Psoas muscle (tissue), 8 donors: ENCODE measurements at places on chromosomes 6 and 20. TPM values are rescaled to one million over a fixed set of nuclear protein-coding genes. Genes with fewer than 3 reads are reported as not detected.

GRCh38 chr20:5687884-5688283, 62.3 kb upstream of the SHLD1 start:
- no peak for DNase-seq

- peak; percentile 87 for DNase-seq
These were observed 63.6 kb downstream of the GTF2H5 start for GRCh38 chr6:158231551-158232315.

- no peak for DNase-seq
These were observed 19.6 kb upstream of the FNDC1 start for GRCh38 chr6:159149641-159150040.

DNA sequence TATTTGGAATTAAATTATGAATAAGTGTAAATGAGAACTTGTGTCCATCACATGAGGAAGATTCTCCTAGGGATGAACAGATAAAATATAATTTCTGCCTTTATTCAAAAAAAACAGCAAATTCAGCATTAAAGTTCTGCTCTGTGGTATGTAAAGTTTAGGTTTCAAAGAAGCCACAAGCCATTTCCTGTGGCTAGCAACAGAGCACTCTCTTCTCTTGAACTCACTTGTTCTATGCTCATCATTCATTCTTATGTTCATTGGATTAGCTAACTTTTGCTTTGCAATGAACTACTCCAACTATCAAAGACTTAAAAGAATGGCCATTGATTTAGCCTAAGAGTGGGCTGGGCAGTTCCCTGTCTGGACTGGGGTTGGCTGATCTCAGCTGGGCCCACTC, 20.8 kb upstream of the SNRPB2 start:
- no peak for DNase-seq

DNA sequence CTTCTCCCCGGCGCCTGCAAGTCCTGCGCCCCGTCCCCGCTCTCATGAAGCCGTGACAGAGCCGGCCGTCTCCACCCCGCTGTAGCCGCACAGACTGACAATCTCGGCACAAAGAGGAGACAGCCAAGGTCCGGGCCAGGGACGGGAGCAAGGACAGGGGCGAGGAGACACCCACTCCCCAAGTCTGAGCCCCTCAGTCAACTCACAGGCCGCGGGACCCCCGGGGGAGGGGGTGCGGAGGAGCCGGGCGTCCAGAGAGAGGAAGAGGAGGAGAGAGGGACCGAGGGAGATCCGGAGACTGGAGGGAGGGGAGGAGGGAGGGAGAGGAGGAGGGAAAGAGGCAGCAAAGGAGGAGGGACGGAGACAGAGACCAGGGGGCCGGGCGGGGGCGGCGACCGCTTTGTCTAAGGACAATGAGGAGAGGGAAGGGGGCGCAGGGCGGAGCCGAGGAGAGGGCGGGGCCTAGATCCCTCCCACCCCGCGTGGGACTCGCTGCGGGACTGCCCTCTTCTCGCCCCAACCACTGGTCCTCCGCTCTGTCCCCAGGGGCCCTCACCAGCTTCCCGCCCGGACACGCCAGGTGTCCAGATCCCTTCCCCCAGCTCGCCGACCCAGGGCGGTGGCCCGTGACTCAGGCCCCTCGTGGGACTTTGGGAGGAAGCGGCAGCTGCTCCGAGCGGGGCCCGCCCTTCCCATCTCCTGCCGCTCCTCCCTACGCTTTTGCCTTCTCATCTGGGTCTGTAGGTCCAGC, 638 bp upstream of the PPP1R18 start:
- peak; percentile 99 for DNase-seq

GRCh38 chr6:168603234-168603633, 162.2 kb downstream of the SMOC2 start:
- DNase-seq, result no peak

- no peak for DNase-seq
These were observed 45.4 kb upstream of the CDH22 start for GRCh38 chr20:46353500-46354206.

DNA sequence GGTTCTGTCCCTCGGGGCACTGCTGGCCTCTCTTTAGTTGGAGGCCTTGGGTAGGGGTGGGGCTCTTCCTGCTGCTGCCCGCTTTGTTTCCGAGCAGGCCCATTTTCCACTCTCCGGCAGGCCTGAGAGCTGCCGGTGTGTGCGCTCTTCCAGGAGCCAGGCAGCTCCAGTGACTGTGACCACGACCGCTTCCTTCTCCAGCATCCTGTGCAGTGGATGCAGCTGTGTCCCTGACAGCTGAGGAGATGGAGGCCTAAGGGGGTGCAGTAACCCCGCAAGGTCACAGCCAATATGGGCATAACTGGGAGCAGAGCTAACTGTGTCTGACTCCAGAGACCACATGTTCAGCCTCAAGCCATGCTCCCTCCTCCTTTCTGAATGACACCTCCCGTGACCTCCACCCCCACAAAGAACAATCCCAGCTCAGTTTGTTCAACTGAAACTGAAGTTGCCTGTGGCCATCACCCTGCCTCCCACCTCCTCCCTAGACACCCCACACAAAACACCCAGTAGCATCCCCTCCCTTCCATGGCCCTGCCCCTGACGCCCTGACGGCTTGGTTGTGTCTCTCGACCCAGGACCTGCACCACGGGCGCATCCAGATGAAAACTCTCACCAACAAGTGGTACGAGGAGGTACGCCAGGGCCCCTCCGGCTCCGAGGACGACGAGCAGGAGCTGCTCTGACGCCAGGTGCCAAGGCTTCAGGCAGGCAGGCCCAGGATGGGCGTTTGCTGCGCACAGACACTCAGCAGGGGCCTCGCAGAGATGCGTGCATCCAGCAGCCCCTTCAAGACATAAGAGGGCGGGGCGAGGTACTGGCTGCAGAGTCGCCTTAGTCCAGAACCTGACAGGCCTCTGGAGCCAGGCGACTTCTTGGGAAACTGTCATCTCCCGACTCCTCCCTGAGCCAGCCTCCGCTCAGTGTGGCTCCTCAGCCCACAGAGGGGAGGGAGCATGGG, 27.8 kb downstream of the SPATA2 start:
- DNase-seq, result no peak

GRCh38 chr20:52798124-52798523, 174.0 kb upstream of the TSHZ2 start:
- DNase-seq, result no peak

- DNase-seq, result no peak
These were observed 384.7 kb upstream of the ID4 start for GRCh38 chr6:19452495-19452894.

DNA sequence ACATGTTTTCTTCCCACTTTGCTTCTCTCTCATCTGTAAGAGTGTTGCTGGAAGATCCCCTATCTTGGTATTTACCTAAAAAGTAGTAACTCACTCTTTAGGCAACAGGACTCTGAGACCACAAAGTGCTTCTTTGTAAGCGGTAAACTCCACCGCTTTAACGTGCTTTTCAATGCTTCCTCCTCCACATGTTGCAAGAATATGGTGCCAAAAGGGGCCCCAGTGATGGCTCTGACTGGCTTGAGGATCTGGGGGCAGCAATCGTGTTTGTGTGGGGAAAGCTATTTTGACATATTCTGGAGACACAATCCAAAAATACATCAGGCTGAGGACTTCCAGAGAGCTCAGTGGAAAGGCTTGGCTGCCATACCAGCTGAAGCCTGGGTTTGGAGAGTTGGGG, 12.4 kb upstream of the CPNE5 start:
- DNase-seq, result no peak

DNA sequence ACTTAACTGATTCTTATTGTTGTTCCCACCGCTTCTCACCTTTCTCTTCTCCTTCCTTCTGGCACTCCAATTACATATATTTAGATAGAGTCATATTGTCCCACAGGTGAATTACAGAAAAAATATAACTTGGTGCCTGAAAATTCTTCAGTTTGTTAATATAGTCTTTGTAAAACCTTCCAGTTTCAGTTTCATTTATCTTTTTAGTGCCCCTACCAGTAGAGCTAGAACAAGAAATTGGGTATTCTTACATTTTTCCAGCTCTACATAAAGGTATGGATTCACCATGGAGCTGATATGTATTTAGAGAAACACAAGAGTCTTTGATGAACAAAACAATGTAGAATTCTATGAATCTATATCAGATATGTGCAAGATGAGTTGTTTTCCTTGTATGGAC, 10.7 kb downstream of the MANEA start:
- no peak for DNase-seq

DNA sequence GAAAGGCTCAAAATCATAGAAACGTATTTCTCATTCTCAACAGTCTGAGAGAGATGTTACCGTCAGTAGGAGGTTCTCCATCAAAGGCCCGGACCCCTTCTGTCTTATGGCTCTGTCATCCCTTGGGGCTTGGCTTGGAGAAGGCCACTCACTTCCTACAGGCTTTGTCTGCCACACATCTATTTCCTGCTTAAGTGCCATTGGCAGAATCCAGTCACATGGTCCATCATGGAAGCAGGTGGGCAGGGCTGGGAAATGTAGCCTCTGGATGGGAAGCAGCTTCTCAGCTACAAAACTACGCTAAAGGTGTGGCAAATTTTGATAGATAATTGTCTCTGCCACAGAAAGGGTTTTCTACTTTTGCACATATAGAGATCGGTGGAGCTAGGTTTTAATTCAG, 12.6 kb upstream of the ZFP64 start:
- DNase-seq, result no peak

GRCh38 chr20:37223053-37223452, 38.6 kb downstream of the GHRH start:
- DNase-seq, result no peak

GRCh38 chr6:140344142-140344913, 969.9 kb upstream of the CITED2 start:
- no peak for DNase-seq

DNA sequence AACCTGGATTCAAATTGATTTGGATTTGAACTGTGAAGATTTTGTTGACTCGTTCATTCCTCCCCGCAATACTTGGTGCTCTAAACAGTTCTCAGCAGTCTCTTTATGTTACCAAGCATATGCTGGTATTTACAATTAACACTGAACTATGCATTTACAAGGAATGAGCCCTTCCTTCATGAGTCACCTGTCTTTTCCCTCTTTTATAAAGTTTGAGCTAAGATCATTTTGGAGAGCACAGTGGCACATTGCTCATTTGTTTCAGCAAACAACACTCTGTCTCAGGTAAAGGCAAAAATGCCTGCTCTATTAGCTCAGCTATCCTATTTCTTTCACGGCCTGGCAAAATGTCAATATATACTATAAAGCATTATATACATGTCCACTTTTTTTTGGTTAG, 285.4 kb downstream of the PHACTR1 start:
- no peak for DNase-seq

DNA sequence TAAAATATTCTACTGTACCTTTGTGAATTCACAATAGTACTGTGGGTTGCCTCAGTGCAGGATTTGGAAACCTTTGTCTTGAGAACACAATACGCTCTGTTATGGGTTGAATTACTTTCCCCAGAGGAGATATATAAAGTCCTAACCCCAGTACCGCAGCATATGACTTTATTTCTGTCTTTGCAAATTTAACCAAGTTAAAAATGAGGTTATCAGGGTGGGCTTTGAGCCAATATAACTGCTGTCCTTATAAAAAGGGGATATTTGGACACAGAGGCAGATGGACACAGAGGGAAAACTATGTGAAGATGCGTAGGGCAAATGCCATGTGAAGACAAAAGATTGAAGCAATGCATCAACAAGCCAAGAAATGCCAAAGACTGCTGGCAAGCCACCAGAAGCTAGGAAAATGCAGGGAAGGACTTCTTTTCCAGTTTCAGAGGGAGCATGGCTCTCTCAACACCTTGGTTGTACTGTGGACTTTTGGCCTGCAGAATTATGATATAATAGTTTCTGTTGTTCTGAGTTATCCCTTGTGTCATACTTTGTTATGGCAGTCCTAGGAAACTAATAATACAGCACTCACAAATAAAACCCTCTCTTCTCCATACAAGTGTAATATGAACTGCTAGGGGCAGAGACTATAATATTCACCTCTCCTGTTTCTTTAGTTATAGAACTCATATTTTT, 292.6 kb upstream of the SPTLC3 start:
- DNase-seq, result no peak

DNA sequence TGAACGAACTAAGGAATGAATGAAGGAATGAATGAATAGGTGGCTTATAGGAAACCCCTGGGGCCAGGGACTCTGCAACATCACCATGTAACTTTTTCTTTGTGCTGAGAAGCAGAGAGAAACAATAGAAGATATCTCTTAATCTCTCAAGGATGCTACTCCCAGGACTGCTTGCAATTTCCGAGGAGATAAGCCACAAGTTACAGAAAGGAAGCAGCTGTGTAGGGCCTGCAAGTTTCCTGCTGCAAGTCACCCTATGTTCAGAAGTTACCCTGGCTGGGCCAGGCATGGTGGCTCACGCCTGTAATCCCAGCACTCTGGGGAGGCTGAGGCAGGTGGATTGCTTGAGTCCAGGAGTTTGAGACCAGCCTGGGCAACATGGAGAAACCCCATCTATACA, 7.3 kb upstream of the MAVS start:
- no peak for DNase-seq

- no peak for DNase-seq
These were observed 10.5 kb downstream of the ZNFX1 start for GRCh38 chr20:49267327-49267726.

DNA sequence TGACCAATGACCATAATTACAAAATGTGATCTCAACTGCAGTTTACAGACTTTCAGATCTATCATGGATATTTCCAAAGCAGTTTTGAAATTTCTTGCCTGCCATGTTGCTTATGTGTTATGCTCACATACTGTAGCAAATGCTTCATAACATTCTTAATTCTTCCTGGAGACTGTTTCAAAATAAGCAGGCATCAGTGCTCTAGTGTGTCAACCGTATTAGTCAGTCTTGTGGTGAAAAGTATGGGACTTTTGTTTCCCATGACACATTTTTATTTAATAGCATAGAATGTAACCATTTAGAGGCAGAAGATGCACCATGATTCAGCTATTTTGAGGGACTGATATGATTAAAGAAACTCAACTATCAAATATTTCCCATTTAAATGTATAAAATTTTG, 1.7 kb downstream of the POPDC3 start:
- DNase-seq, result no peak

DNA sequence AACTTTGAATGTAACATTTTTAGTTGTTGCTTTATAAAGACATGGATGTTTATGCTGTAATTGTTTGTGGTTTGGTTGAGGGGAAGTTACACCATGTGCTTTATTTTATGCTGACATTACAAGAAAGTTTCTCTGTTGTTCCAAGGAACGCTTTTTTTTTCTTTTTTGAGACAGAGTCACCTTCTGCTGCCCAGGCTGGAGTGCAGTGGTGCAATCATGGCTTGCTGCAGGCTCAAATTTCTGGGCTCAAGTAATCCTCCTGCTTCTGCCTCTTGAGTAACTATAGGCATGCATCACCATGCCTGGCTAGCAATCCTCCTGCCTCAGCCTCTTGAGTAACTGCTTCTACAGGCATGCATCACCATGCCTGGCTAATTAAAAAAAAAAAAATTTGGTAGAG, 21.0 kb upstream of the IFNGR1 start:
- peak; percentile 78 for DNase-seq

- no peak for DNase-seq
These were observed 21.3 kb downstream of the STK35 start for GRCh38 chr20:2122936-2123335.

SLC17A4 gene
- total RNA-seq, result not detected

SYCP2L gene
- total RNA-seq, result not detected

FAM217A gene
- not detected for total RNA-seq

TCF21 gene
- total RNA-seq, result 0.11 TPM

RSPH9 gene
- not detected for total RNA-seq

IL17F gene
- not detected for total RNA-seq

POPDC3 gene
- total RNA-seq, result 124 TPM

SLC22A7 gene
- not detected for total RNA-seq

CPXM1 gene
- 0.44 TPM for total RNA-seq
